ENCODE measurements at places on chromosomes 6 and 20.

GRCh38 chr6:169530752-169531123, 171.1 kb downstream of the WDR27 start:
- DNase-seq = no peak

DNA sequence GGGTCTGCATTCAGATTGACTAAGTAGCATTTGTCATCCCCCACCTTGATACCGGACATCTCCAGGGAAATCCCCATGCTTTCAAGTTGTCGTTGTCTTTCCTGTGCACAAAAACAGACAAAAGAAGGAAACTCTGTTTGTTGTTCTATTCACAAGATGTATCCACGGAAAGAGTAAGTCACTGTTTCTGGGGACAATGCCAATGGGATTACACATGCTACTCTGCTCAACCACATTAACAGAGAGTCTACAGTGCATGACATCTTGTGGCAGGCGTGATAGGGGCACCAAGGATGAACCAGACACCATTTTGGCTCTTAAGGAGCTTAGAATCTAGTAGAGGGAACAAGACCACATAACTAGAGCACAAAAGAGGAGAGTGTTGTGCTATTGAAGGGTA, 124.4 kb upstream of the NUP153 start:
- no peak for DNase-seq

- no peak for DNase-seq
These were observed 5.0 kb downstream of the GCNT2 start for GRCh38 chr6:10526156-10526555.

GRCh38 chr6:125562156-125562555, 187.3 kb upstream of the HEY2 start:
- DNase-seq = no peak

GRCh38 chr20:46159101-46159897, 41.2 kb downstream of the CD40 start:
- no peak for DNase-seq

- DNase-seq = no peak
These were observed at the start of gene GNMT for GRCh38 chr6:42960243-42961019. Gene GNMT, plus strand, starts transcription at chr6:42960754. Its CDS starts 14 bp downstream, at chr6:42960768.

DNA sequence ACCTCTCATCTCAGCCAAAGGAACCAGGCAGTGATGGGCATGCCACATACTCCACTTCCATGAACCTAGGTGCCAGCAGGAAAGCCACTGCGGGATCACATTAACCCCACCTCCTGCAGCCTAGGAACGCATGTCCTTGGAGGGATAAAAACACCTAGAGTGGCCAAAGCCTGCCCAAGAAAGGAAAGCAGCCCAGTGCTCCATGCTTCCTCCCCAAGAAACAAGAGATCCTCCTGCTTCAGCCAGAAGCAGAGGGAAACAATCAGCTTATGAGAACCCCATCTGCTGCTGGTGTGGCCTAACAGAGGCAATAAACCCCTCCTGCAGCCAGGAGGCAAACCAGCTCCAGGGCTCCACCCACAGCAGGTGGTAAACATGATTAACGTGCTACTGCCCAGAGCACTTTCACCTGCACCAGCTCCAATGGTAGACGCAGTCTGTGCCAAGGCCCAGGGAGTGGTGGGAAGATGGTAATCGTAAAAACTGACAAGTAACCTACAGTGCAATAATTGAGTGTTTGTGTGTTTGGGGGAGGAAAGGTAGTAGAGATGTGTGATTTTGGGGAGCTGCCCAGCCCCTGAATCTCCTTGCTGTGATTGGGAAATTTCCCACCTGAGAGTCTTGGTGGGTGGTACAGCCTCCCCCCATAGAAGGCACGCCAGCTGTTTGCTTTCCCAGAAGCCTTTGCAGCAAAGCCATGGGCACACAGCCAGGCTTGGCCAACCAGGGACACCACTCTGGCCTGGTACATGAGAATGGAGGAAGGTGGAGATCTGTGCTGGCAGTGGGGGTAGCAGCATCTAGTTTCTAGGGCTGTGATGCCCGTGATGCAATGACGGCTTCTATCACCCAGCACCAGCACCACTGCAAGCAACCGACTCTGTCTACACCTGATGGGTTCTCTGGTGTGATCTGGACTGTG, 50.6 kb upstream of the TBC1D7 start:
- DNase-seq = no peak

DNA sequence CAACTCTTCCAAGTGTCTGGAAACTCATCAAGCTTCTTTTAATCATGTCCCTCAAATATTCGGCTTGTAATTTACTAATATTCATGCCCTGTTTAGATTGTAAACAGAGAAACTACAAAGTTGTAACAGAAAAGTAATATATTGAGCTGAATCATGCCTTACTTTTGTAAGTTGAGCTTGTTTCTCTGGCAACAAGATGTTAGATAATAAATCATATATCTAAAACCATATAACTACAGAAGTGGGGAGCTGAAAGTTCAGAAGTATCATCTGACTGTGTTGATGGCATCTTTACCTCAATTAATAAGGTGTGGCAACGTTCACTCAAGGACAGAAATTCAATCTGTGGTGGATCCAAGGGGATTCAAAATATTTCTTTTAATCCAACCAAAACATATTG, 263.9 kb downstream of the PLCB1 start:
- no peak for DNase-seq

DNA sequence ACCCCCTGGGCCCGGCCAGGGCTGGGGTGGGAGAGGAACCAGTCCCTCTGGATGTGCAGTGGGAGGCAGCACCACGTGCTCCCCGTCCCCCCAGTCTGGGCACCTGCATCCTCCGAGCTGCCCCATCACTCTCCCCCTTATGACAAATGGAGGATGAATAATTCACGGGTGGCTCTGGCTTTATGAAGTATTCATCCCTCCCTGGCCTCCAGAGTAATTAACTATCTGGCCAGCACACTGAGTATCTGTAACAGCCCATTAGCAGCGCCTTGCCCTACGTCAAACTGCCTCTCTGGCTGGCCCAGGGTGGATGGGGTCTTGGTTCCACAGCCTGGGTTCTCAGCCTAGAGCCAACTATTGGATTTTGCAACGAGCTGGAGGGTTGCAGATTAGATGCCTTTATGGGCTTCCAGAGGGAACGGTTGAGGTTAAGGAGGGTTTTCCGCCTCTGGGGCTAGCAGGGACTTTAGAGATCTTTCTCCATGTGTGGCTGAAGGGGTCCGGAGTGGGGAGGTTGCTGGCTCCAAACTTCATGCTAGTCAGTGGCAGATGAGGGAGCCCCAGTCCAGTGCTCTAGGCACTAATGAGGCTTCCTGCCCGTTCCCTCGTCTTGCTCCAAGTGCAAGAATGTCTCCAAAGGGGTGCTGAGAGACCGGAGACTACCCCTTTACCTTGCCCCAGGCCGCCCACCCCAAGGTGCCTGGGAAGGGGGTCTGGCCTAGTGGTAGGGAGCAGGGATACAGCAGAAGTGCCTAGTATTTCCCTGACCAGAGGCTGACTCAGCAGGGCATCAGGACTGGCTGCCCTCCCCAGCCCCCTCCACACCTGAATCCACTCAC, 53.5 kb upstream of the MLN start:
- no peak for DNase-seq

GRCh38 chr20:1964659-1965405, 29.0 kb downstream of the PDYN start:
- no peak for DNase-seq

- DNase-seq = no peak
These were observed 168.0 kb downstream of the LINC00237 start for GRCh38 chr20:20938131-20938530.

- DNase-seq = no peak
These were observed 179.6 kb downstream of the TFAP2C start for GRCh38 chr20:56808732-56809131.

GRCh38 chr6:137680705-137681346, 186.2 kb upstream of the TNFAIP3 start:
- DNase-seq = no peak

All from left renal pelvis (tissue), 4 donors.